Fibroblast of skin of left biceps (primary cell): ENCODE measurements at places on chromosomes 7 and 10.

- DNase-seq: no peak
Measured at GRCh38 chr10:36534471-36535002, 590.9 kb upstream of the ANKRD30A start.

- peak; percentile 21 for DNase-seq
Measured at GRCh38 chr7:37052705-37053104, 328.4 kb upstream of the AOAH start.

DNA sequence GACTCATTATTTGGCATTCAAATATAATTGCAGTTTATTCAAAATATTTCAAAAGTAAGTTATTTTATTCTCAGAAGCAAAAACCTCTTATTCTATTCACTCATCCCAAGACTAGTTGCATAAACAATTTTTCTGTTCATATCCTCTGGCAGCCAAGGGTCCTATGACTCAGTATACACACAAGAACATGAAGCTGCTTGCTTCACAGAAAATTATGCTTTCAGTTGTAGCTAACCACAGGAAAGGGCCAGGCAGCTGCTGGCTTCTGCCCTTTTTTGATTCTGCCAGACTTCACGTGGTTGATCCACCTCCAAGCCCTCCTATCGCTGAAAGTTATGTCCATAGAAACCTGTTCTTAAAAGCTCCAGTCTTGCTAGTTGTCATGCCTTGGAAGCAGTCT lies 108.8 kb downstream of the ABCA13 start:
- DNase-seq: no peak

- DNase-seq: no peak
Measured at GRCh38 chr7:132002343-132002968, 446.0 kb upstream of the PODXL start.

DNA sequence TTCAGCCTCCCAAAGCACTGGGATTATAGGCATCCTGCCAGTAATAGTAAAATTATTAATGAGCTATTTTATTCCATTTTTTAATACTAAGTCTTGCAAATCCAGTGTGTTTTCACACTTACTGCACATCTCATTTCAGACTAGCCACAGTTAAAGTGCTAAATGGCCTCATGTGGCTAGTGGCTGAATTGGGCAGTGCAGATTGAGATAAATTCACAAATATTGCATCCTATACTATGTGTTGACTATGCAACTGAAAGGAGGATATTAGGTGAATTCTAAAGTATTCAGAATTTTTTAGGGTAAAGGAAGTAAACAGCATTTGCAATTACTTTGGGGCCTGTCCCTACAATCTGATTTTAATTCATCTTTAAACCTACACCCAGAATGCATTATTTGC lies 10.2 kb downstream of the APBB1IP start:
- no peak for DNase-seq

- no peak for DNase-seq
Measured at GRCh38 chr10:73894245-73894971, 16.5 kb upstream of the PLAU start.

- DNase-seq: no peak
Measured at GRCh38 chr7:117008886-117009531, 55.7 kb downstream of the ST7 start.
